HFFc6 (cell line): ENCODE measurements at places on chromosomes 16 and 17.

DNA sequence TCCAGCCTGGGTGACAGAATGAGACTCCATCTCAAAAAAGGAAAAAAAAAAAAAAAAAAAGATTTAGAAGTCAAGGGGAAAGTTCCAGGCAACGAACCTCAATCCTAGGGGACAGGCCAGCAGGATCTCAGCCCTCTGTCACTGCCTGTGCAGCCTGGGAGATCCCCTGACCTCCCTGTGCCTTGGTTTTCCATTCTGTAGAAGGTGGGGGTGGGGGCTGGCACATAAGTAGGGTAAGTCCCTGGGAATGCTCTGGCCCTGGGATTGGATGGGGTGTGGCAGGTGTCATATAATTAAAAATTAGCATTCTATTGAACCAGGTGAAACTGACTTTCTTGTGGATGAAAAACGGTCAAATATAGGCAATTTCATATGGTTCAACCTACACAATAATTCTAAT lies 90.5 kb downstream of the C16orf78 start:
- no peak for DNase-seq

- DNase-seq: no peak
Measured at GRCh38 chr16:66547101-66547989, 2.6 kb downstream of the TK2 start.

DNA sequence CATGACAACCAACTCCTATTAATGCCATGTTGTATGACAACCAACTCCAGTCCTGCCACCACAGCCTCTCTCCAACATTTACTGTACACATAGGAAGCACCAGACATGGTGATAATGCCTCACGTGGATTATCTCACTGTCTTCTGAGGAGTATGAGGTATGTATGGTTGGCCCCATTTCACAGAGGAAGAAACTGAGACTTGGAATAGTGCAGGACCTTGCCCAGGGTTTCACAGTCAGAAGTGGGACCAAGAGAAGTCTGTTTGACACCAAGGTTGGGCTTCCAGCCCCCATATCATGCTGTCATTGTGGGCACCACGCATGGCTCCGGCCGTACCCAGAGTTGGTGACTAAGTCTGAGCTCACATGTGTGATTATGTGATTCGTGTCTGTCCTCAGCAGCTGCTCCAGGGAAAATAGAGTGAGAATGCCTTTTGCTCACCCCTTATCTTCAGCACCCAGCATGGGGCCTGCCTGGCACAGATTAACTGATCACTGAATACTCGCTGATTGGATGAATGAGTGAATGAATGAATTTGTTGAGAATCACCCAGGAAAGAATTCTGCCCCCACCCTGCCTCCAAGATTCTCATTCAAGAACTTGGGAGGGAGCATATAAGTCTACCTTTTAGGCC lies 204.1 kb upstream of the NLRP1 start:
- DNase-seq: peak; percentile 71

GRCh38 chr17:40516581-40517285 lies 15.3 kb upstream of the TNS4 start:
- DNase-seq: no peak

GRCh38 chr16:425740-426114 lies 278 bp downstream of the RAB11FIP3 start:
- DNase-seq: no peak

GRCh38 chr17:1959871-1960544 lies 65.1 kb downstream of the RTN4RL1 start:
- DNase-seq: no peak

- DNase-seq: no peak
Measured at GRCh38 chr17:59287452-59287851, 44.0 kb upstream of the YPEL2 start.

- no peak for DNase-seq
Measured at GRCh38 chr16:14242769-14243168, 171.7 kb downstream of the MRTFB start.

GRCh38 chr16:68434624-68435210 lies 13.6 kb downstream of the SMPD3 start:
- DNase-seq: no peak

DNA sequence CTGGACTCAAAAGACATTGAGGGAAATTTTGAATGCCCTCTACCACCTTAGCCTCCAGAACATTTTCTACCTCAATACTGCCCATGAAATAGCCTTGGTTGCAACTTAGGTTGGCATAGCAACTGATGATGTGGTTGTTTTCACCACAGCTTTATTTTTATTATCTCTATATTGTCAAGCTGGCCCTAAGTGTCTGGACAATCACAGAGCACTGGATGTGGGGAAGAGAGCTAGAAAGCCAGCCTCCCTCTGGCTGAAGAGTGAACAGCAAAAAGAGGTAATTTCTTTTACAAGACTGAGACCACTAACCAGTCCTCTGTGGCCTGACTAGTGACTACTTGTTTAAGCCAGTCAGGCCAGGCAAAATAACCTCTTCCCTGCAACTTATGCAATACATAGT lies 159.6 kb downstream of the HS3ST2 start:
- no peak for DNase-seq

GRCh38 chr17:40900809-40901356 lies 15.8 kb upstream of the KRT20 start:
- DNase-seq: no peak

DNA sequence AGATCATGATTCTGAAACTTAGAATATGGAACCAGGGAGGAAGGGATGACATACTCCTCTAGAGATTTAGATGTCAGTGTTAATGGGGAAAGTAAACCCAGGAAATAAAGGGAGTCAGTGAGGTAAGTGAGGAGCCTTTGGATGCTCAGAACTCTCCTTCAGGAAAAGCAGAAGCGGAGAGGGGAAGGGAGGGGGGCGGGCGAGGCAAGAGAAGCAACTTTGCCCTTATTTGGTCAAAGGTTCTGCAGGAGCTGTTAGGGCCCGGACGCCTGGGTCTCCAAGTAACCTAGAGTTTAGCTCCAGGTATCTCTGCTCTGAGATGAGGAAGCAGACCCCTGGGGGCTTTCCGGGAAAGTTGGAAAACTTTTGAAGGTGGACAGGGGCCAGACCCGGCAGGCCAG lies 1.3 kb downstream of the PFN1 start:
- no peak for DNase-seq

DNA sequence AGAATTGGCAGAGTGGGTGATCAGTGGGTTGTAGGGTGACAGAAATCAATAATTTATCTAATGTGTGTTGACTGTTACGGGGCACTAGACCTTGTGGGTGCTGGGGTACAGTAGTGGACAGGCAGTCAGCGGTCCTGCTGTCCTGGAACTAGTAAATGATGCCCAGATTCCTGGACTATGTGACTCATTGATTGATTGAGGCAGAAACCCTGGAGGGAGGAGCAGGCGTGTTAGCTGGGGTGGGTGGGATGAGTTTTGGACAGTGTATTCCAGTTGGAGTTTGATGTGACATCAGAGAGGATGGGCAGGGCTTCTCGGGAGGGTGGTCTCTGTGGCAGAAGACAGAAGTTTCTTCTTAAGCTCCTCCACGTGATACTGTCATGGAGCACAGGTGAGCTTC lies 24.4 kb downstream of the PRMT7 start:
- no peak for DNase-seq

DNA sequence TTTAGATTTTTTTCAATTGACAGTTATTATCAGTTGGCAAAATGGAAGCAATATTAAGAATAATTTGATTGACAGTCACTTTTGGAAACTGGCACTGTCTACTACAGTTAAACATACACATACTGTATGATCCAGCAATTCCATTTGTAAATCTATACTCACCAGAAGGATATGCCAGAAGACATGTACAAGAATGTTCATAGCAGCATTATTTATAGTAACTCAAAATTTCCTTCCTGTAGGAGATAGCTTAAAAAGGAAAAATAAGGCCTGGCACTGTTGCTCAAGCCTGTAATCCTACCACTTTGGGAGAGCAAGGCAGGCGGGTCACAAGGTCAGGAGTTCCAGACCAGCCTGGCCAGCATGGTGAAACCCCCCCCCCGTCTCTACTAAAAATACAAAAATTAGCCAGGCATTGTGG lies 89.3 kb downstream of the VMP1 start:
- no peak for DNase-seq

GRCh38 chr16:709566-710499 lies 4.2 kb upstream of the FBXL16 start:
- DNase-seq: peak; percentile 84

DNA sequence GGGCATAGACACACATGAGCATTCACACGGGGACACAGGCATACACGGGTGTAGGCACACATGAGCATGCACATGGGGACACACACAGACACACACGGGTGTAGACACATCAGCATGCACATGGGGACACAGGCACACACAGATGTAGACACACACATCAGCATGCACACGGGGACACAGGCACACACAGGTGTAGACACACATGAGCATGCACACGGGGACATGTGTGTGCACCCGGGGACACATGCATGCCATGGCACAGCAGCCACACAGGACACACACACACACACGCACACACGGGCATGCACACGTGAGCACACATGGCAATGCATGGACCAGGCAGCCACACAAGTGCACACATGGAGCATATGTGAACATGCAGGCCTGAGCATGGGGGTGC lies 5.2 kb upstream of the DCXR start:
- no peak for DNase-seq
